Kidney epithelial cell (primary cell): ENCODE measurements at places on chromosomes 12 and 14. TPM values are rescaled to one million over a fixed set of nuclear protein-coding genes. Genes with fewer than 3 reads are reported as not detected.

FZD10 gene
- 5.1 and 5.5 TPM in 2 replicates for total RNA-seq

GRCh38 chr12:14962153-14962539, 745 bp upstream of the ARHGDIB start:
- DNase-seq: no peak

ALKBH2 gene
- total RNA-seq: 30.2 and 36.8 TPM in 2 replicates

GRCh38 chr14:37585971-37586796, 8.9 kb downstream of the FOXA1 start:
- DNase-seq: no peak

- DNase-seq: no peak
Observed at GRCh38 chr14:33768458-33768830, 182.4 kb downstream of the EGLN3 start.

USP44 gene
- total RNA-seq: 0.89 and 1.3 TPM in 2 replicates

DNA sequence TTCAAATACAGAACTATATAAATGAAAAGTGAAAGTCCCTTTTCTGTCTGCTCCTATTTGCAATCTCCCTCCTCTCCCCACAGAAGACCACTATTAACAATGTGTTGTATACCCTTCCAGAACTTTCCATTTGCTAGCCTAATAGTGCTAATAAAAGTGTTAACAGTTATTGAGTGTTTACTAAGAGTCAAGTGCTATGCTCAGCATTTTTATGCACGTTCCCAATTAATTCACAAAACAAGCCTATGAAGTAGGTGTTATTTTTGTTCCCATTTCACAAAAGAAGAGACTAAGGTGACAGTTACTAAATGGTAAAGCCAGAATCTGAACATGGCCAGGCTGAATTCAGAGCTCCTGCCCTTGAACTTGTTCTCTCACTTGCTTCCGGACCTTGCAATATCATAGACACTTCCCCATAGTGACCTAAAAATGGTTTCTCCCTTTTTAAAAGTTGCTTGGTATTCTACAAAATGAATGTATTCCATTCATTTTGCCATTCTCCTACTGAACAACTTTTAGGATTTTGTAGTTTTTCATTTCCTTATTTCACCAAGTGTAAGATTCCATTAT, 1.6 kb upstream of the PRKAB1 start:
- DNase-seq: no peak

DNA sequence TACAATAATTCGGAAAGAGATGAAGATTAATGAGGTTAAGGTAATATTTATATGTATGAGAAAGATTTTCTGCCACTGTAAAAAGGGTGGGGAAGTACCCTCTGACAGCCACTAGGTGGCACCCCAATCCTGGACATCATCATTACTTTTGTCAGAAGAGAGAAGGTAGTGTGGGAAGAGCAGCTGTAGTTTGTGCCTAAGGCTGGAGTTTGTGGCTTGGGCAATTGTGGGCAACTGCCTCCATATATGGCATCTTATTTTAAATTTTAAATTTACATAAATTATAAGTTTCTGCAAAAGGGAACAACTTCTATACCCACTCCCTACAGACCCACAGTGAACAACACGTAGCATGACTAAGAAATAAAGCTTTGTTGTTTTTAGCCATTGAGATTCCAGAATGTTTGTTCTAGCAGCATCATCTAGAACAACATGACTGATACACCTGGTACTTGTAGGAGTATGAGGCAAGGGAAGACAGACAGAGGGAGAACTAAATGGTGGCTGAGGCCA, 34.4 kb upstream of the SYCP3 start:
- DNase-seq: no peak

SSPN gene
- total RNA-seq: 1.7 and 7.1 TPM in 2 replicates

- no peak for DNase-seq
Observed at GRCh38 chr12:109981311-109981710, 14.9 kb downstream of the GIT2 start.

DNA sequence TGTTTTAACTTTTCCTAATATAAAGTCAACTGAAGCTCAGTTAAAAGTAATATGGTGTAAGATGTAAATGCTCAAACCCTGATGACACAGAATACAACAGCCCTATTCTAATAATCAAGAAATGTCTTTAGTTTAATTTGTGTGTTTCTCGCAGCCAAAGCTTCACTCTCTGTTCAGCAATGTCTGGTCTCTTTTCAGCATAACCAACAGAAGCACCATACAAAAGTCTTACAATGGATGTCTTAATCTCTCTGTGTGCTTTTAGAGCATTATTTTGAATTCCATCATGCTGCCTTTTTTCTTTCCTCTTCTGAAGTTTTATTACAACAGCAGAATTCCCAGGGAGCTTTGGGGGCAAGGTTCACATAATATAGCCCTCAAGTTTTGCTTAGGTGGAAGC, 210.2 kb upstream of the NPAS3 start:
- DNase-seq: no peak

FRMD6 gene
- total RNA-seq: 206 and 228 TPM in 2 replicates

DNA sequence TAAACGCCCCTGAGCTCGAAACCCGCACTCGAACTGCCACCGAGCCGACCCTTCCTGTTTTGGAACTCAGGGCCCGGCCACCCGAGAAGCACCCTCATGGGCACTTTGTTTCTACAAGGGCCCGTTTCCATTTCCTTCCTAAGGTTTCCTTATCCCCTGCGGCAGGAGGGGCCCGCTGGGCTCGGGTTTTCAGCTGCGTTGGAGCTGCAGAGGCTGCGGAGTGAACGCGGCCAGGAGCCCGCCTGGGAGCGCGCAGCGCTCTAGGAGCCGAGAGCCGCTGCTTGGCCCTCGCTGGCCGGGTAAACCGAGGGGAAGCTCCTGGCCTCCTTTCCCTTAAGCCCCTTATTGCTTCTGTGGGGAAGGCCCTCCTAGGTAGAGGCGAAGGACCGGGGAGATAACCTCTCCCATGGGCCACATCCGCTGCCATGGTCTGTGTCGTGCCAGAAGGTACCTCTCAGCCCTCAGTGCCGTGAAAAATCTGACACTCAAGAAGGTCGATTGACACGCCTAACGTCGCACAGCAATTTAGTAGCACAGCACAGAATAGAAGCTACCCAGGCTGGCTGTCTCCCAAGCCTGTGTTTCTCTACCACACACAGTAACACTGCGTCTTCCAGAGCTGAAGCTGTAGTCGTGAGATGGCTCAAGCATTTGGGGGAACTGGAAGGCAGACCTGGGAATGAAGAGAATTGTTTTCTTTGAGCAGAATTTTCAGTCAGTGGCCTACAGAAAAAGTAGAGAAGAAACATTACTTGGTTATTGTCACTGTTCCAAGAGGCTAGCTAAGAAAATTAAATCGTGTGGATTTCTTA, 12.9 kb upstream of the CALM1 start:
- DNase-seq: no peak

DNA sequence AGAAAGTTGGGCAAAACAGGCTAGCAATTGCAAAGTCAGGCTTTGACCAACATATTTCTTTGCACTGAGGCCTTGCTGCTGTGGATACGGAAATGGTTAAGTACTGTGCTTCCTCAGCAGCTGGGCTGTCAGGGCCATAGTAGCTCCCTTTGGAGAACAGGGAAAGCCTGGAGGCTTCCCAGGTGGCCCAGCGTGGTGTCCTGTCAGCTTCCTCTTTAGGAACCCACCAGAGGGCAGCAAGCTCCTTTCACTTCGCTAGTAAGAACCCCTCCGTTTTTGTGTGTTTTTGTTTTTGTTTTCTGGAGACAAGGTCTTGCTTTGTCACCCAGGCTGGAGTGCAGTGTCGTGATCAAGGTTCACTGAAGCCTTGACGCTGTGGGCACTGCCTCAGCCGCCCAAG, 1.7 kb upstream of the CFAP251 start:
- no peak for DNase-seq

CCDC196 gene
- not detected in 2 replicates for total RNA-seq

GRCh38 chr14:51653079-51653774, 1.5 kb downstream of the FRMD6 start:
- no peak for DNase-seq

NRXN3 gene
- 1.6 TPM in 2 replicates for total RNA-seq

DNA sequence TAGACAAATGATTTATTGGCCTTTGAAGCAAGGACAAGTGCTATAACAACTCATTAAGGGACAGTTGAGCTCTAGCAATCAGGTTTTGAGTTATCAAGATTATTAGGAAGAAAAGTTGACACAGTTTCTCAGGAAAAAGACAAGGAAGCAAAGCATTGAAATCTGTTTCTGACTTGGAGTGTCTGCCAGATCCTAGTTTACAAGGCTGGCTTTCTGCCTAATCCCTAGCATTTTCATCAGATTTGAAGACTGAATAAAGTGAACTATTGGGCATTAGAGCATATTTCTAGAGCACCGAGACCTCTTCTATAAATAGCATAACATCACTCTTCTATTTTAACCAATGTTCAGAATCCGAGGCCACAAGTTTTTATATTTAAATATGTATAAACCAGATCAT, 7.0 kb downstream of the SYT1 start:
- DNase-seq: no peak

DNA sequence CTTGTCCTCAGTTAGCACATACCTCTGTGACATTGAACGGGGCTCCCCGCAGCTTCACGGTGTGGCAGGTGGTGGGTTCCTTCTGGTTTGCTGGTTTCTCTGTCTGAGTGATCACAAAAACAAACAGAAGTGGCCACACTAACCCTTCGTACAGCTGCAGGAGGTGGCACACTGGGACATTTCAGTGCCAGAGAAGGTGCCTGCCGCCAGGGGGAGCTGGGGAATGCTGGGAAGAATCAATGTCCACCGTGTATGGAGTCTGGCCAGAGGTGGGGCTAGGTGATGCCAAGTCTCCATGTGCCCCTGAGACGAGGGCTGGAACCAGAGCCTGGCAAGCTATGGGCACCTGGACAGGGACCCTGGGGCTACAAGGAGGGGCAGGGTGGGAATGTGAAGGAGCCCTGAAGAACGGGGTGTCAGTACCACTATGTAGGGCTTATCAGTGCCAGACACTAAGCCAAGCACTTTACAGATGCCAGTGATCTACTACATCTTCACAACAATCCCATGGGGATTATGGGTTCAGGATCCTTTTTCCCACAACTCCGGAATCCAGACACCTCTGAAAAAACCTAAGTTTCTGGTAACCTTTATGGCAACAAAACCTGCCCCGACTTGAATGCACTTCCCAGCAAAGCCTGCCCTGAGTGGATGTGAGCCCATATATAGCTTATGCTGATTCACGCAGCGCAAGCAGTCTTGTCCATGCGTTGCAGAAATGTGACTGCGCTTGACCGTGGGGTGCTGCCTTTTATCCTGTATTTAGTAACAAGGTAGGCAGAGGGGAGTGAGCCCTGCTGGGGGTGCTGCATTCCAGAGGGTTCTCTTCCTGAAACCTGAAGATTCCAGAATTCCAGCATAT, 10.8 kb downstream of the RBM19 start:
- no peak for DNase-seq

NRL gene
- total RNA-seq: 3.6 and 4.8 TPM in 2 replicates

DNA sequence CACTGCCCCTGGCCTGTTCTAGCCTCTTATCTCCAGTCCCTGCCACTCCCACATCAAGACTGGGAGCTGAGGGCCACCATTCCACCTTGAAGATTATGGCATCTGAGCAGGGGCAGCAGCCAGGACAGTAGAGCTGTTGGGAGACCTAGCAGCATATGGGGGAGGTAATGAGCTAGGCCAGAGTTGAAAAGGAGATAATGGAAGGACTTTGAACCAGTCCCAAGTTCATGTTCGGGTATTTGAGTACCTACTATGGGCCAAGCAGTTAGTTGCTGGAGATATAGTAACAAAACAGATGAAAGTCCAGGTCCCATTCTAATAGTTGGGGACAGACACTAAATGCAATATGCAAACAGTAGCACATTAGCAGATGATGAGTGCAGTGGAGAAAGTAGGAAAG, 151.5 kb downstream of the PLXNC1 start:
- DNase-seq: no peak

DNA sequence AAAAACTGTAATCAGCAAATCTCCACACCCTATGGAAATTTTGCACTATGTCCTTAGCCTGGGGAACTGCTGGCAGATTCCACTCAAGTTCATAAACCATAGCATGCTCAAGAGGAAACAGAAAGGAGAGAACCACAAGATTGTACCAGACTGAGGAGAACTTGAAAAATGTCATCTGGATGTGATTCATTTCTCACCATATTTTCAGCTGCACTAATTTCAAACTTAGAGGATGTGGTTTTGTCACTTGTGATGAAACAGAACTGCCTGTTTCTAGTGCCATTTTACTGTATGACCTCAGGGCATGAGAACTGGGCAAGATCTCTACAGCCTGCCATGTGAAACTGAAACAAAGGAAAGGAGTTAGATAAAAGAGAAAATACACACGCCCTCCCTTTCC, 1493.1 kb upstream of the FLRT2 start:
- peak; percentile 39 for DNase-seq

SLC7A7 gene
- 6.8 and 10.0 TPM in 2 replicates for total RNA-seq

FBRSL1 gene
- 22.9 and 40.0 TPM in 2 replicates for total RNA-seq

DNA sequence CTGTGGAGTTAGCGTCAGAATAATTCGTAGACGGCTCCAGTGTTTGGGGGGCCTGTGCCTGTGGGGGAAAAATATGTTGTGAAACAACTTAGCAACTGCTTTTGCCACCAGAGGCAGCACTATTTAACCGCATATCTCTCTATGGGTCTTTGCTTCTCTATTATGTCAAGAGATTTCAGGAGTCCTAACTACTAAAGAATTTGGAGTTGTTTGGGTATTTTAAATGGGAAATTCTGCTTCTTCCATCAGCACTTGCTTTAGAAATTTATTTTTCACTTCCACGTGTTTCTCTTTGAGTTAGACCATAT, 594 bp upstream of the CLEC14A start:
- no peak for DNase-seq

TRIM9 gene
- 0.92 and 1.2 TPM in 2 replicates for total RNA-seq

DNA sequence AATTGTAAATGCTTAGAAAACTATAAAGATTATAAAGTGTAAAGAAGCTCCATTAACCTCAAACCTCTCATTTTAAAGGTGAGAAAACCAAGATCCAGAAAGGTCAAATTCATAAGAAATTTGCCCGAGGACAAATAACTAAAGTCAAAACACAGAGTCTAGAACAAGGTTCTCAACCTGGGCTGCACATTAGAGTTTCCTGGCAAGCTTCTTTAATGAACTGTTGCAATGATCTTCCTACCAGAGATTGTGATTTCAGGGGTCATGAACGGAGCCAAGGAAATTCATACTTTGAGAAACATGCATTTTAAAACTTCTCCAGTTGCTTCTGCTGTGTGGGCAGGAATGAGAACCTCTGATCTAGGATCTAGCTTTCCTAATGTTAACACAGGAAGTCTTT, 86.8 kb downstream of the DERA start:
- no peak for DNase-seq

GRCh38 chr12:53186745-53187144, 6.0 kb upstream of the CSAD start:
- no peak for DNase-seq

DNA sequence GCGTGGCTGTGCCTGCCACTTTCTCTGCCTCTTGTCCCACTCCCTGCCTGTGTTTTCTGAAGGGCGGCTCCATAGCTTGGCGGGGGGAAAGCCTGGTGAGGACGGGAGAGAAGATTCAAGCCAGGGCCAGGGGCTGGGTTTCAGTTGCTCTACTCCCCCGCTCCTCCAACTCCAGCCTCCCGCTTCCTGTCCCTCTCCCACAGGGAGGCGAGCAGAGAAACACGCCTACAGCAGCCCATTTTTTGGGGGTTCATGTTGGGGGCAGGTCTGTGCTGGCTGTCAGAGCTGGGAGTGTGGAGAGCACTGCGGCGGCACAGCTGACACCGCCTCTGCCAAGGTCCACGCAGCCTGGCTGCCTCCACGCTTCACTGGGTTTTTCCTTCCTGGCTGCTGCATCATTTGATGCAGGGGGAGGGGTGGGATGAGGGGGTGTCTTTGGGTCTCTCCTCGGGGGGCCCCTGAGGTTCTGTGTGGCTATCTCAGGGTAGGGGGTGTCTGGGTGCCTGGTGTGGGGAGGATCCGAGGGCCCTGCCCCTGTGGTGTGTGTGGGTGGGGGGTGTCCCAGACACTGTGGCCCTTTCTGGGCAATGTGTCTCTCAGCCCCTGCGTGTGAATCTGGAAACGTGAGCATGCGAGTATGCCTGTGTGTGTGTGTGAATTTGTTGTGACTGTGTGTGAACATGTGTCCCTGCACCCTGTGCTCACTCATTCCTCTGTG, 10.7 kb upstream of the KRT80 start:
- no peak for DNase-seq
